ENCODE measurements at places on chromosomes 5 and 9.

GRCh38 chr5:76016258-76016657, 66.9 kb upstream of the SV2C start:
- no peak for DNase-seq

GRCh38 chr5:135457424-135458071, 5.4 kb upstream of the TIFAB start:
- DNase-seq: peak; percentile 72

GRCh38 chr5:51997949-51998348, 614.7 kb downstream of the ISL1 start:
- no peak for DNase-seq

GRCh38 chr5:54135042-54135441, 175.3 kb downstream of the ARL15 start:
- no peak for DNase-seq

- DNase-seq: peak; percentile 8
Observed at GRCh38 chr5:56815658-56816545, 553 bp downstream of the MAP3K1 start.

DNA sequence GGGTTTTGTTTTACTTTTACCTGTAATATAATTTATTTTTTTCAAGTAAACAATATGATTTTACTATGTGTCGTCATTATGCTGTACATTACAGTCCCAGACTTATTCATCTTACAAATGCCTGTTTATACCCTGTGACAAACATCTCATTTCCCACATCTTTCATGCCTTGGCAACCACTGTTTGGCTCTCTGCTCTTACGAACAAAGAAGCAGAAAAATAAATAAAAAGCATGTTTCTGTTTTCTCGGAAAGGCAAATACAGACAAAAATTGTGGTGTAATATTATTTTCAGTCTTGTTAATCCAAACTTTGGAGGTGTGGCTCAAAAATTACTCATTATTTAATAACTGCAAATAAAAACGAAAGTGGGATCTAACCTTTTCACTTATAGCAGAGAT, 393.0 kb downstream of the CDH12 start:
- DNase-seq: no peak

DNA sequence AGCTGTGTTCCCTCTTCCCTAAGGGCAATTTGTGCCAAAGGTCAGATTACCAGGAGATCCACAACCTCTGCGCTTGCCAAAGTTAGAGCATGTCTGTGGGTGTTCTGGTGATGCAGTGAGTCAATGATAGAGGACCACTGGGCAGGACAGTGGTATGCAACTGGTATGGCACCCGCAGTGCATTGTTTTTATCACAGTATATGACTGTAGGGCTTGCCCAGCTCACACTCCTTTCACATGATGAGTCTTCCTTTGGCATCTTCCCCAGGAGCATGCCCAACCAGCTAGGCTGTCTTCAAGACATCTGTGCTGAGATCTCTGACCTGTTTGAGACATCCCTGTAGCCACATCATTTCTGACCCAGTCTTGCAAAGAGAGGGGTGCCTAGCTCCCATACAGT, 1650.0 kb upstream of the CDH6 start:
- DNase-seq: no peak

GRCh38 chr9:69186841-69187611, 12.9 kb downstream of the TJP2 start:
- DNase-seq: no peak

DNA sequence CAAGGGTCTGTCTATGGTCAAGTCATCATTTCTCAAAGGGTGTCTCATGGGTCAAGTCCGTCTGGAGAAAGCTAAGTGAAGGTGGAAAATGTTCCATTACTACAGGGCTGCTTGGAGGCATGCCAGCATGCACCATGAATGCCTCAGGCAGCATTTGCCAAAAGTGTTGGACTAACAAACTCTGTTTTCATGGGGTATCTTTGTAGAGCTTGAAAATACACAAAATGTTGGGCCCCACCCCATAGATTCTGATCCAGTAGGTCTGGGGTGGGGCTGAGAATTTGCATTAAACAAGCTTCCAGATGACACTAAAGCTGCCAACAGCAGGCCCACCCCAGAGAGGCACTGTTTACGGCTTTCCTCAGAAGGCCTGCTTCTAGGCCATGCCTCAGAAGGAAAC, 75.0 kb upstream of the FRRS1L start:
- no peak for DNase-seq

DNA sequence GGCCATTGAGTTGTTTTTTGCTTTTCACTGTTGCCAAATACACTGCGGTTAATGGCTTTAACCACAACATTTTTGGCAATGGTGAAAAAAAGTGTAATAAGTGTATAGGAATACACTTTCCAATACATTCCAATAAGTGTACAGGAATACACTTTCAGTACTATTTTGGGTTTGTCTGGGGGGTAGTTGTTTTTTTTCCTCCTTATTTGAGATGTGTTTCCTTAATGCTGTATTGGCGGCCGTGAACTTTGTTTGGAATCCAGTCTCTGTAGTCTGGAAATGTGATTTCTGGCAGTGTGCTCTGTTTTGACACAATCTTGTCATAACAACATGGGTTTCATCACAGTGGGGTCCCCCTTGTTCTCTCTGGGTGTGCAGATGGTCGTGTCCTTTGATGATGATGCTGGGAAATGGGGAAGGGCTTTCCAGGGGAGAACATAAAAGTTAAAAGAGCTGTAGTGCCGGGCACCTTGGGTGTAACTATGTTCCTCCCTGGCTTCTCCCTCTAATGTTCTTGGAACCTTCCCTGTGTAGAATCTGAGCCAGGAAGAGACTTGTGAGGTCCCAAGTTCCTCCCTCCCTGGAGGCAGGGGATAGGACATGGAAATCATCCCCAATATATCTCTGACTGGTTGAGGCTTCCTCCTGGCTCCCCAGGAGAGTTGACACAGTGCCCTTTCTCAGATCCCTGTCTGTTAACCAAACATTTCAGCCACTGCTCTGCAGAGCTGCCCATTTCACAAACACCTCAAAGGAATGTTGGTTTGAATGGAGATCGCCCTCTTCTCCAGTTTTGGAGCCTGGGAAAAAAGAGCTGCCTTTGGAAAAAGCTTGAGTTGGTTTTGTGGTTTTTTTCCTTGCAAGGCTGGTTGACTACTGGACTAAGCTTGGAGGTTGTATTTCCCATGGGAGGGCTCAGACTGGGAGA, 44.8 kb downstream of the RCL1 start:
- peak; percentile 87 for DNase-seq

- DNase-seq: peak; percentile 20
Observed at GRCh38 chr5:158175934-158176481, 317.1 kb upstream of the CLINT1 start.

DNA sequence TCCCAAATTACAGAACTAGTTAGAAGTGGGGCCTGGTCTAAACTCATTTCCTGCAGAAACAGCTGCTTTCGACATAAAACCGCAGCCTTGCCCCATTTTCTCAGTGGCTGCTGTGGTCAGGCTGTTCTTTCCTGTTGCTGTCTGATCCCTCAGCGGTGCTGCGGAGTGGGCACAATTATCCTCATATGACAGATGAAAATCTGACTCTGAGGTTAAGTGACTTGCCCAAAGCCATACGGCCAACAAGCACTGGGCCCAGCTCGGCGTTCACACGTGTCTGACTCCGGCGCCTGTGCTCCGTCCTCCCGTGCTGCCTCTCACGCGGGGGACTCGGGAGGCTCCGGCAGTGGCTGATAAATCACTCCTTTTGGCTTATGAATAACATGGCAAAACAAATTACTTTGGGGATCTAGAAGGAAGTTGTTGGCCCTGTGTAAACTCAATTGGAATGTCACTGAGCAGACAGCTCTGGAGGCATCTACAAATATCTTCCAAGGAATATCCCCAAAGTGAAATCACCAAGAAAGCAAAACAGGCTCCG, 142.6 kb upstream of the LMX1B start:
- peak; percentile 51 for DNase-seq

GRCh38 chr9:133528876-133529241, 4.1 kb upstream of the MYMK start:
- DNase-seq: no peak

GRCh38 chr9:79222483-79222882, 349.3 kb upstream of the TLE4 start:
- no peak for DNase-seq

GRCh38 chr9:15999422-16000339, 446.8 kb downstream of the CCDC171 start:
- peak; percentile 54 for DNase-seq

DNA sequence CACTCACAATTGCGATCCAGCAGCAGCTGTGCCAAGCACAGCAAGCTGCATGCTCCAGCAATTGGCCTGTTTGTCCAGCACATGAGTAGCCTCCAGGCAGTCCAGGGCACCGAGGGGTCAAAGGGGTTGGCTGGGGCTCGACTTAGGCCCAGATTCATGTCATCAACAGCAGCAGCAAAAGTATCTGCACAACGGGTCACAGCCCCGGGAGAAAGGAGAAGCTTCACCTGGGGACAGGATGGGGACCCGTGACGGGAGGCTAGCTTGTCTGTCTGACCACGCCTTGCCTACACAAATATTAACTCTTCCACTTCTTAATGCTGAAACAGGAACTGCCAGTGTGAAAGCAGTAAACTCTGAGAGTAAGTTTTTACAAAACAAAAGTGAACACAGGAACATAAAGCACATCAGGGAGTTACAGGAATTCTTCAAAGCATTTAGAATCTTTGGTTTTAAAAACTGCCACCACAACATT, 191.2 kb downstream of the PIK3R1 start:
- DNase-seq: no peak

DNA sequence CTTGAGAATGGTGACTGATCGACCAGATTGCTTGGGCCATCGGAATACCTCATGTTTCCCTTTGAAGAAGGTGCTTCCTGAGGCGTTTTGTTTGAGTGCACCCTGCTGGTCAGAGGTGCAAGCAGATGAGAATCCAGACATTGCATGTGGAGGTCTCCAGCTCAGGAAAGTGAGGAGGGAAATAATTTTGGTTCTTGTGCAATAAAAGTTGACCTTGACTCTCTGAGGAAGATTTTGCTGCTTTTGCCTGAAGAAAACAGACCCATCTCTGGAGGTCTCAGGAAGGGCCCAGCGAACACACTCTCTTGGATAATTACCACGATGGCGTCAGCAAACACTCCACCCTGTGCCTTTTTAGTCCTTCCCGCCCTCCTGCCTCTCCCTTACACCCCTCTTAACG, 69.7 kb downstream of the GRAMD2B start:
- DNase-seq: peak; percentile 28

GRCh38 chr9:78397454-78397853, 100.5 kb downstream of the PSAT1 start:
- no peak for DNase-seq

DNA sequence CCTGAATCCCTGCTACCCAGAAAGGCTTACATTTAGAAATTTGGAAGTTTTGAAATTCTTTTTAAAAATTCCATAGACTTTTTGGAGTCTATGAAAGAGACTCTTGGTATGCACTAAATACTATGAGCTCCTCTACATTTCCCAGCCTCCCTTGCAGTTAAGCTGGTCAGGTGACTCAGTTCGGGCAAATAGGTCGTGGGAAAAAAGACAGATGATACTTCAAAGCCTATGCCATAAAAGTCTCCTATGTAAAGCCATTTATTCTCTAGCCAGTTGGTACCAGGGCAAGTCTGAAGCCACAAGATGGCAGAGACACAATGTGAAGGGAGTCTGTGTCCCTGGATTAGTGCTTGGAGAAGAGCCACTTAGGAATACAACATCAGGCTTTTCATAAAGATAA, 101.8 kb downstream of the BOD1 start:
- no peak for DNase-seq

- peak; percentile 34 for DNase-seq
Observed at GRCh38 chr5:166074582-166075481, 2216.6 kb upstream of the WWC1 start.

GRCh38 chr5:129511291-129511690, 51.2 kb downstream of the ADAMTS19 start:
- no peak for DNase-seq

GRCh38 chr5:40796487-40796889, 1.7 kb downstream of the PRKAA1 start:
- no peak for DNase-seq

- DNase-seq: no peak
Observed at GRCh38 chr5:4989118-4989517, 151.0 kb upstream of the ADAMTS16 start.

GRCh38 chr9:134734270-134734669, 92.7 kb downstream of the COL5A1 start:
- DNase-seq: no peak

DNA sequence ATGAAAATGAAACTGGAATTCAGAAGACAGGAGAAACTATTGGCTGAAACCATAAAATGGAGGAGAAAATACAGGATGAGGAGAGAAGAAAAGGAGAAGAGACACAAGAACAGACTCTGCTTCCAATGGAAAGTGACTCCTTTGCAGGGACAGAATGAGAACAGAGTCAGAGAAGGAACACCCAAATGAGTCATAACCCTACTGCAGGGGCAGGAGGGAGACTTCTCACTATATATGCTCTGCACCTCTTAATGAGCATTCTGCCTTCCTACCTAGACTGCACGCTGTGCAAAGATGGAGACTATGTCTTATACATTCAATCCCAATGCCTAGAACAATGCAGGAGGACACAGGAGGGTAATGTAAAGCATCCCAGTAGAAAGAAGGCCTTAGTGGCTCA, 2.1 kb downstream of the SAXO1 start:
- DNase-seq: no peak

DNA sequence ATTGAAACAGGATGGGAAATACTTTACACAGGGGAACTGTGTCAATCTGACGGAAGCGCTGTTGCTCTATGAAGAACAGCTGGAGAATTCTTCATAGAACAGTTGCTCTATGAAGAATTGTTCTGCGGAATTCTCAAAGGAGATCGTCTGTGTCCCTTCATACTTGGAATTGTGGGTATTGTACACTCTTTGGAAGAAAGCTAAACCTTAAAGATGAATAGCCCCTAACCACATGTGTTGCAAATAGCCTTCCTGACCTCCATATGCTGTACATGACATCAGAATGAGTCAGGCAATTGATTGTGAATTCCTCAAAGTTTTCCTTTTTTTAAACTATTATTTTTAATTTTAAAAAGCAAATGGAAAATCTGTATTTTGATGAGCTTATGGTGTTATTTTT, 15.6 kb downstream of the NIM1K start:
- DNase-seq: no peak

- DNase-seq: no peak
Observed at GRCh38 chr9:114085387-114085789, 7.3 kb upstream of the AMBP start.

DNA sequence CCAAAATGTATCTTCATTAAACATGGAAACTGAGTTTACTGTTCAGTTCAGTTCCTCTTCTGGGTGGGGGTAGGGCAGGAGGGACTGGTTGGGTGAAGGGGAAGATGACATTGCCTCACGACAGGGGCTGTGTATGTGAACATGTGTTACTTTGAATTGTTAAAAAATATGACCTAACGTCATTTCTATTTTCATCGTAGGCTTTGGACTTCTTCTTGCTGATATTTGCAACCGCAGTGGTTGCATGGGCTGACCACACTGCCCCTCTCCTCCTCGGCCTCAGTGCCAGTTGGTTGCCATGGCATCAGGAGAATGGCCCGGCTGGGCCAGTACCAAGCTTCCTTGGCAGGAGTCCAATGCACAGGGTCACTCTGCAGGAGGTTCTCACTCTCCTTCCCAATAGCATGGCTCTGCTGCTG, 41.5 kb downstream of the HACD4 start:
- DNase-seq: no peak

- no peak for DNase-seq
Observed at GRCh38 chr5:179264053-179264782, 81.0 kb downstream of the ADAMTS2 start.

GRCh38 chr5:150609843-150610584, 30.4 kb upstream of the SYNPO start:
- no peak for DNase-seq

- no peak for DNase-seq
Observed at GRCh38 chr9:81462801-81463200, 226.5 kb downstream of the TLE1 start.

- no peak for DNase-seq
Observed at GRCh38 chr5:145378226-145378625, 456.9 kb downstream of the PRELID2 start.

- no peak for DNase-seq
Observed at GRCh38 chr5:128014578-128014977, 69.0 kb upstream of the SLC12A2 start.
